ENCODE measurements at places on chromosomes 16 and 17. TPM values are rescaled to one million over a fixed set of nuclear protein-coding genes. Genes with fewer than 3 reads are reported as not detected.

GRCh38 chr17:55347341-55347740 is 74.3 kb downstream of the MMD start:
- H3K4me1 ChIP-seq: no peaks in the 10 kb centered on the region
- no peaks in the 10 kb centered on the region for H3K36me3 ChIP-seq
- no peak overlapping the region for H3K27ac ChIP-seq
- no peak for DNase-seq
- no peak overlapping the region for H3K4me3 ChIP-seq
- no peaks in the 10 kb centered on the region for H3K27me3 ChIP-seq

DNA sequence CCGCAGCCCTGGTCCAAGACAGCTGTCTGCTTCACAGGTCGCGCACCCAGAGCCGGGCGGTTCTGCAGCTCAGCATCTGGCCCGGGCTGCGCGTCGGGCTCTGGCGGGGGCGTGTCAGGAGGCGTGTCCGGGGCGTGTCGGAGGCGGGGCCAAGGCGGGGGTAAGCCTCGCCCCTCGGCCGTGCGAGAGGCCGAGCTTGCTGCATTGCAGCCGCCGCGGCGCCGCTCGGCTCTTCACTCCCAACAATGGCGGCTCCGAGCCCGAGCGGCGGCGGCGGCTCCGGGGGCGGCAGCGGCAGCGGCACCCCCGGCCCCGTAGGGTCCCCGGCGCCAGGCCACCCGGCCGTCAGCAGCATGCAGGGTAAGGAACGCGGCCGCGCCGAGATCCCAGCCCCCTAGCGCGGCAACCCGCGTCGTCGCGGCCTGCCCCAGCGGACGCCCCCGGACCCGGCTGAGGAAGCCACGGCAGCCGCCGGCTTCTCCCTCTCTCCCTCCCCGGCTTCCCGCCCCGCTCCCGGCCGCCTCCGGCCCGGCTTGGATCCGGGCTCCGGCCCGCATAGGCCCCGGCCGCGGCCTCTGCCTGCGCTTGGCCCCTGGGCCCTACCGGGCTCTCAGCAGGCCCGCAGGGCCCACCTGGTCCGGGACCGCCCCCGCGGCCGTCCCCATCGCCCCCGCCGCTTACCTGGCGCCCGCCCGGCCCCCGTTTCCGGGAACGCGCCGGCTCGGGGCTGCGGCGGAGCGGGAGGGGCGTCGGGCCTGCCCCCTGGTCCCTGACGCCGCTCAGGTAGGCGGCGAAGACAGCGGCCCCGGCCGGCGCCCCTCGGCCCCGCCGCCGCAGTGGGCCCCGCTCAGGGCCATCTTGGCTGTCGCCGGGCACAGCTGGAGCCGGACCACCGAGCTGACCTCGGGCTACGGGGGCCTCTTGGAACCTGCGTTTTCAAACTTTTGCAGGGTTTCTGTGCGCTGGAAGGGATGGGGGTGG is at the start of gene MAP2K4:
Gene MAP2K4 (plus strand): TSS at position 236 of the 981 bp plus-strand sequence. CDS start 10 bp downstream, at position 246.
- no peaks in the 10 kb centered on the region for H3K4me1 ChIP-seq
- no peaks in the 10 kb centered on the region for H3K36me3 ChIP-seq
- peak within 1 kb of the TSS; percentile 55 for H3K4me3 ChIP-seq
- H3K27me3 ChIP-seq: peaks cover 3% of the 10 kb centered on the region

GRCh38 chr17:70086516-70086915 is 11.5 kb downstream of the KCNJ16 start:
- no peak for DNase-seq
- no peak overlapping the region for H3K4me3 ChIP-seq
- H3K36me3 ChIP-seq: no peaks in the 10 kb centered on the region
- H3K27ac ChIP-seq: no peak overlapping the region
- no peaks in the 10 kb centered on the region for H3K4me1 ChIP-seq

The METRNL gene
- 35.7 TPM for total RNA-seq

The PTX4 gene
- 0.11 TPM for total RNA-seq

The RSL1D1 gene
- total RNA-seq: 67.2 TPM

The AANAT gene
- total RNA-seq: 0.28 TPM

GRCh38 chr17:51029142-51029541 is 91.5 kb downstream of the SPAG9 start:
- H3K27ac ChIP-seq: no peak overlapping the region
- DNase-seq: no peak
- H3K4me1 ChIP-seq: no peaks in the 10 kb centered on the region
- H3K36me3 ChIP-seq: peaks cover 14% of the 10 kb centered on the region
- no peaks in the 10 kb centered on the region for H3K27me3 ChIP-seq

DNA sequence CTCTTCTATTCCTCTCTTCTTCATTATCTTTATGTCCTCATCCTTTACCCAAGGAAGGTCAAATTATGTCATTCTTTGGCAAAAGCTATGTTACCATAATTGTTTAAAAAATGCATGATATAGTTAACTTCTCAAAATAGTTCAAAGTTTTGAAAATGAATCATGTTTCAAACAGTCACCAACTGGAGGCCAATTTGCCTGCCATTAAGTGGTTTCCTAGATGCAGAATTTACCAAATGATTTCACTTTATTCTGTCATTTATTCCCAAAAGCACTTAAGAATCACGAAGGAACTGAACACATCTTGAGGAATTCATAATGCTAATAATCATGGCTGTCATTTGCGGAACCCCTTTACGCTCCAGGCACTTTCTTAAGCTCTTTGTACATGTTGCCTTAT is 190.9 kb upstream of the CDH11 start:
- H3K27ac ChIP-seq: no peak overlapping the region
- no peak for DNase-seq
- H3K27me3 ChIP-seq: no peaks in the 10 kb centered on the region
- no peaks in the 10 kb centered on the region for H3K36me3 ChIP-seq
- H3K4me1 ChIP-seq: no peaks in the 10 kb centered on the region

The PPL gene
- total RNA-seq: 2.7 TPM

GRCh38 chr17:80682372-80682771 is 137.7 kb downstream of the RPTOR start:
- H3K36me3 ChIP-seq: no peaks in the 10 kb centered on the region
- peaks cover 32% of the 10 kb centered on the region for H3K4me1 ChIP-seq
- H3K27me3 ChIP-seq: no peaks in the 10 kb centered on the region
- no peak for DNase-seq
- no peak overlapping the region for H3K4me3 ChIP-seq

The MRPL28 gene
- 43.4 TPM for total RNA-seq

- no peak overlapping the region for H3K27ac ChIP-seq
- no peak for DNase-seq
- no peaks in the 10 kb centered on the region for H3K27me3 ChIP-seq
- no peaks in the 10 kb centered on the region for H3K4me1 ChIP-seq
Measured at GRCh38 chr16:28181515-28181914, 30.2 kb downstream of the XPO6 start.

DNA sequence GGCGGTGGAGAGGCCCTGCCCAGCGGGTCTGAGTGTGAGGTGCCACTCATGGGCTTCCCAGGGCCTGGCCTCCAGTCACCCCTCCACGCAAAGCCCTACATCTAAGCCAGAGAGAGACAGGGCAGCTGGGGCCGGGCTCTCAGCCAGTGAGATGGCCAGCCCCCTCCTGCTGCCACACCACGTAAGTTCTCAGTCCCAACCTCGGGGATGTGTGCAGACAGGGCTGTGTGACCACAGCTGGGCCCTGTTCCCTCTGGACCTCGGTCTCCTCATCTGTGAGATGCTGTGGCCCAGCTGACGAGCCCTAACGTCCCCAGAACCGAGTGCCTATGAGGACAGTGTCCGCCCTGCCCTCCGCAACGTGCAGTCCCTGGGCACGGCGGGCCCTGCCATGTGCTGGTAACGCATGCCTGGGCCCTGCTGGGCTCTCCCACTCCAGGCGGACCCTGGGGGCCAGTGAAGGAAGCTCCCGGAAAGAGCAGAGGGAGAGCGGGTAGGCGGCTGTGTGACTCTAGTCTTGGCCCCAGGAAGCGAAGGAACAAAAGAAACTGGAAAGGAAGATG is 11.2 kb downstream of the VASN start:
- H3K36me3 ChIP-seq: peaks cover 95% of the 10 kb centered on the region
- no peak overlapping the region for H3K4me3 ChIP-seq
- no peaks in the 10 kb centered on the region for H3K27me3 ChIP-seq
- H3K4me1 ChIP-seq: peaks cover 37% of the 10 kb centered on the region

GRCh38 chr17:41695954-41696757 is 7.5 kb downstream of the EIF1 start:
- no peak overlapping the region for H3K27ac ChIP-seq
- no peaks in the 10 kb centered on the region for H3K4me1 ChIP-seq
- no peaks in the 10 kb centered on the region for H3K27me3 ChIP-seq
- peaks cover 41% of the 10 kb centered on the region for H3K36me3 ChIP-seq

GRCh38 chr17:79138826-79139225 is 64.2 kb downstream of the ENGASE start:
- peaks cover 7% of the 10 kb centered on the region for H3K36me3 ChIP-seq
- DNase-seq: no peak
- no peak overlapping the region for H3K4me3 ChIP-seq
- H3K4me1 ChIP-seq: peaks cover 73% of the 10 kb centered on the region
- H3K27ac ChIP-seq: no peak overlapping the region
- H3K27me3 ChIP-seq: peaks cover 5% of the 10 kb centered on the region

DNA sequence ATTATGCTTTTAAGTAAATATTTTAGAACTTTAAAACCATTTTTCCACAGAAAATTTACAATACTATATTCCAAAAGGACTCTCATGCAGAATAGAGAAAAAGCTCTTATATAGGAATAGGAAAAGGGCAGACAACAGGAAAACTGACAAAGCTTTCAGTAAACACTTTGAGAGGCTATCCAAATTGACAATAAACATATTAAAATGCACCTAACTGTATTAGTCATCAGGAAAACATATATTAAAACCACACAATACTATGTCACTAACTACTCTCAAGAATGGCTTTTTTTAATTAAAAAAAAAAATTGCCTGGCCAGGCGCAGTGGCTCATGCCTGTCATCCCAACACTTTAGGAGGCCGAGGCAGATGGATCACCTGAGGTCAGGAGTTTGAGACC is 77.3 kb downstream of the CEP112 start:
- no peak overlapping the region for H3K4me3 ChIP-seq
- H3K27ac ChIP-seq: no peak overlapping the region
- H3K4me1 ChIP-seq: no peaks in the 10 kb centered on the region
- H3K27me3 ChIP-seq: no peaks in the 10 kb centered on the region
- DNase-seq: no peak
- H3K36me3 ChIP-seq: no peaks in the 10 kb centered on the region

The SKAP1 gene
- 17.0 TPM for total RNA-seq

GRCh38 chr17:35243561-35244340 is 879 bp downstream of the SLFN5 start:
- no peaks in the 10 kb centered on the region for H3K36me3 ChIP-seq
- no peak for DNase-seq

- H3K4me3 ChIP-seq: no peak overlapping the region
- DNase-seq: peak; percentile 38
Measured at GRCh38 chr16:58426966-58427365, 34.7 kb downstream of the GINS3 start.

DNA sequence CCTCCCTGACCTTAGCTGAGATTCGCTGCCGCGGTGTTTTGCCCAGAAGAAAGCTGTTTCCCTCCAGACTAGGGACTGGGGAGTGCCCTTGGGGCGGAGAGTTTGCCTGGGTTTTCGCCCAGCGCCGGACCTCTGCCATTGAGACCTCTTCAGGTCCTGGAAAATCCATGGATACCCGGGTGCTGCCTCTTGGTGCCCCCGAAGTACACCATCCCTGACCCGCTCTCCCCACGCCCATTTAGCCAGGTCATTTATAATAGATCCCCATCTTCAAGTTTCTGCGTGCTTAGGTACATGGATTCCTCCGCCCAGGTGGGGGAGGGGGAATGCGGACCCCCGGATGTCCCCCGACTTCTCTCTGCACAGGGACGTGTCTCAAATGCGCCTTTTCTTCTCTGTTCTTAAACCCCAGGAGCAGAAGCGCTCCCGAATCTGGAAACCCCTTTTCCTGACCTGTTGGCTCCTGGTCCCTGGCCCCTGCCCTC is 15.0 kb upstream of the CBX8 start:
- H3K36me3 ChIP-seq: no peaks in the 10 kb centered on the region
- no peak for DNase-seq
- peaks cover 85% of the 10 kb centered on the region for H3K27me3 ChIP-seq
- peaks cover 56% of the 10 kb centered on the region for H3K4me1 ChIP-seq
- peak overlapping the region; percentile 18 for H3K4me3 ChIP-seq

GRCh38 chr17:7932949-7933348 is 943 bp downstream of the CNTROB start:
- no peaks in the 10 kb centered on the region for H3K27me3 ChIP-seq
- H3K36me3 ChIP-seq: peaks cover 21% of the 10 kb centered on the region
- H3K4me3 ChIP-seq: peak overlapping the region; percentile 91
- peak overlapping the region; percentile 71 for H3K27ac ChIP-seq
- H3K4me1 ChIP-seq: peaks cover 48% of the 10 kb centered on the region

DNA sequence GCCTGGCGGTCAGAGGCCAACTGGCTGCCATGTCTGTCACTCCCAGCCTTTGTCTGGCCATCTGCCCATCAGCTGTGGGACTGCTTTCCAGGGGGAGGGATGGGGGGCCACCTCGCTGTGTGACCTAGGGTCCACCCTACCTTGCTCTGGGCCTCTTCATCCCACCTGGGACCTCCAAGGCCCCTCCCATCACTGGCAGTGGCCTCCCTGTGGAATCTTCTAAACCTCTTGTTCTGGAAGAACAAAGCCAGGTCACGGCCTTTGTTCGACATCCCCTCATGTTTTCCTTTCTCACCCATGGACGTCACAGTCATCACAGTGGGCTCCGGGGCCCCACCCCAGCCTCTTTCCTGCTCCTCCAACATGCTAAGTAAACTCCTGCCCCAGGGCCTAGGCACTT is 24.0 kb downstream of the SPNS2 start:
- no peak for DNase-seq
- H3K4me1 ChIP-seq: peaks cover 43% of the 10 kb centered on the region
- peaks cover 35% of the 10 kb centered on the region for H3K36me3 ChIP-seq
- no peak overlapping the region for H3K4me3 ChIP-seq
- no peaks in the 10 kb centered on the region for H3K27me3 ChIP-seq

GRCh38 chr17:81028506-81028858 is 6.5 kb upstream of the BAIAP2 start:
- no peak for DNase-seq
- H3K36me3 ChIP-seq: peaks cover 33% of the 10 kb centered on the region
- peaks cover 67% of the 10 kb centered on the region for H3K4me1 ChIP-seq
- no peak overlapping the region for H3K27ac ChIP-seq
- no peak overlapping the region for H3K4me3 ChIP-seq

- H3K4me1 ChIP-seq: no peaks in the 10 kb centered on the region
- no peak for DNase-seq
- H3K4me3 ChIP-seq: no peak overlapping the region
- no peaks in the 10 kb centered on the region for H3K36me3 ChIP-seq
Measured at GRCh38 chr17:20944014-20944865, 98.6 kb downstream of the USP22 start.

Measured in spinal cord (tissue), 10 donors.